ENCODE measurements at places on chromosomes 3 and 15.

DNA sequence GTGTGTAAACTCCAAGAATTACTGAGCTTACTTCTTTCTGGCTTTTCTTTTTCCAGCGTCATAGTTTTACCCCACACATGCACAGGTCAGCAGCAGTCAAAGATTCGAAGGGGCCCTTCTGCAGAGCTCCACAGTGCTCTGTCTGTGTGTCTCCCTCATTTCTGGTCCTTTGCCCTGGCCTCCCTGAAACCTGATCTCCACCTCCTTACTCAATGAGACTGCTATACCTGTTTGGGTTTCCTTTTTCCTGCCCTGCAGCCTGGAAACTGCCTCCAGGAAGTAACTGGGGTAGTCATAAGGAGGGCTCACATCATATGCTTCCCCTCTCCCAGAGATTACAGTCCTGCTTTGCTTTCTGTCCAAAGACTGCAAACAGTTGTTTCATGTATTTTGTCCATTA lies 82.8 kb upstream of the TNIK start:
- no peak for DNase-seq

GRCh38 chr3:171346019-171346418 lies 114.2 kb downstream of the TNIK start:
- no peak for DNase-seq

DNA sequence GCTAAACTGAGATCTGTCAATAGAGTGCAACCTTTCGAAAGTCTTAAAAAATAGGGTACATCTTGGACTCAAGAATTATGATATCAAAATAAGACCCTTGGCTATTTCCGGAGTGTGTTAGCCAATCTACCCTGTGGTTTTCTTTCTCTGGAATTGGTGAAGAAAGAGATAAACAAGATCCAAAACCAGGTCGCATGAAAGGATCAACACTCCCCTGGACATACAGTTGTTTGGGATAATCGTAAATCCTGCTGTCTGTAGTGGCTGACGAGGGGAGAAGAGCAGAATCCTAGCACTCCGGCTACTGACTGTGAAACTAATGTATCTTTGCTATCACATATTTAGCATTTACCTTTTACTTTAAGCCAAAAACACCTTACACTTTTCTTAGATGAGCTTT lies 30.9 kb downstream of the FNDC3B start:
- no peak for DNase-seq

DNA sequence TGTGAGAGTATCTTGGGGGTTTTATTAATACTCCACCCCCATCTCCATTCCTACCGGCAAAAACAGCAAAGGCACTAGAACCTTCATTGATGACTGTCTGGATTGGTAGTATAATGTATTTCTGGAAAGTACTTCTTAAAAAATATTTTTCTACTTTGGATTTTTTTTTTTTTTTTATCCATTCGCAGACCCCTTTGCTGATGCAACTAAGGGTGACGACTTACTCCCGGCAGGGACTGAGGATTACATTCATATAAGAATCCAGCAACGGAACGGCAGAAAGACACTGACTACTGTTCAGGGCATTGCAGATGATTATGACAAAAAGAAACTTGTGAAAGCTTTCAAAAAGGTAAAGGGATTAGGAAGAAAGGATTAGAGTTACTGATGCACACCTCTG lies 1.2 kb downstream of the EIF1B start:
- DNase-seq, result no peak

- no peak for DNase-seq
Measured at GRCh38 chr3:72234391-72234790, 449.4 kb upstream of the PROK2 start.

DNA sequence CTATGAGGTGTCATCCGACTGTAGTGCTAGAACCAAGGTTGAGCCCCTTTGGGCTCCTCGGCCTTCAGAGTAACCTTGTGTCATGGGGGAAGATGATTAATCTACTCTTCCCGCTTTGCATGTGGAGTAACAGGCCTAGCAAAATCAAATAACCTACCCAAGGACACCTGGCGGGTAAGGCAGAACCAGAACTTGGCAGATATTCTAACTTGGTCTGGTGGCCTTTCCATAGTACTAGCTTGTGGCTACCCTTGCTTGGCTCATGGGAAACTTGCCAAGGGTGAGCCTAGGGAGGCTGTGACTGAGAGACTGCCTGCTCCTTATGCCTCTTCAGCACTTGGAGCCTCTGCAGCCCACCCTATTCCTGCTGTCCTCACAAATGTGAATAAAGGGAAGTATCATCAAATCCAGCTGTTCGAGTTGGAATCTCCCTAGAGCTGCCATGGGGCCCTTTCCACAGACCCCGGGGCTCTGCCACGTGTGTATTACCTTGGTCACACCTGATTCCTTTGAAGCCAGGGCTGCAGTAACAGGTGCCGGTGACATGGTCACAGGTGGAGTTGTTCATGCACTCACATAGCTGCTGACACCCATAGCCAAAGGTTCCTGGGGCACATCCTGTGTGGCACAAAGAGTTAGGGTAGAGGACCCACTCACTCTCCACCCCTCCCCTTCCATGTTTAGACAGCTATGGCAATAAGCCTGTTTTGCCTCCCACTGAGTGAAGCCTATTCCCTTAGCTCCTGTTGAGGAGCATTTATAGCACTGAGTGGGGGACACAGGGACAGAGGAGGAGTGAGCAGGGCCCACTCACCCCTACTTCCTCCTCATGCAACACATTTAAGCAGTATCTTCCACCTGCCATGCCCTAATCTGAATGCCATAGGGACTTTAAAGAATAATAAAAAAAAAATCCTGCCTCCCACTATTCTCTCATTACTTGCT lies 46.0 kb downstream of the RAB11A start:
- DNase-seq, result no peak

- no peak for DNase-seq
Measured at GRCh38 chr15:43250785-43251184, 15.9 kb downstream of the TGM5 start.

DNA sequence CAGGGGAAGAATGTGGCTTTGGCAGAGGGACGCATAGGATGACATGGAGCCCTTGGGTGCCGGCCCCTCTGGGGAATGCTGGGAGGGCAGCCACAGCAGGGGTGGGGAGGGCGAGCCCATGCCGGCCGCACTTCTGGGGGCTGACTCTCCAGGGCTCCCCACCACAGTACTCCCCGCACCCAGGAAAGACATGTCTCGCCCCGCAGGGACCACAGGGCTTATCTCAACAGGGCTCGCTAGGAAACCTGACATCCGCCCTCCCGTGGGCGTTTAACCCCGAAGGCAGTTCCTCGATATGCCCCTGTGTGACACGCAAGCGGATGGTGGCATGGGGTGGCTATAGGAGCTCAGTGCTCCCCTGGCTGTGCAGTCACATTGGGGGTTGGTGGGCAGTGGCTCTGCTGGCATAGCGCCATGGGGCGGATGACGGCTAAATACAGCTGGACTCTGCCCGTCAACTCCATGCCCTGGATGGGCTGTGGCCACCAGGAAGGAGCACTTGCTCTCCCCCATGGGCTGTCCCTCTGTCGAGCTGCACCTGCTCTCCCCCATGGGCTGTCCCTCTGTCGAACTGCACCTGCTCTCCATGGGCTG lies 141.4 kb downstream of the ADAMTS17 start:
- DNase-seq, result no peak

Measured in stimulated activated CD4-positive, alpha-beta T cell treated with anti-CD3 and anti-CD28 coated beads, Interleukin-4, amount 100 ng/mL, for 1 hour (primary cell).